ENCODE measurements at places on chromosomes 4 and X. TPM values are rescaled to one million over a fixed set of nuclear protein-coding genes. Genes with fewer than 3 reads are reported as not detected.

The ATRX gene
- total RNA-seq: 67.1 TPM

The TEX13D gene
- not detected for total RNA-seq

The GSX2 gene
- total RNA-seq: not detected

The TMEM154 gene
- 2.3 TPM for total RNA-seq

The SMARCA1 gene
- total RNA-seq: 58.9 TPM

The INTU gene
- total RNA-seq: 5.7 TPM

The GPR173 gene
- 1.6 TPM for total RNA-seq

The PTTG2 gene
- total RNA-seq: not detected

The ADH4 gene
- not detected for total RNA-seq

The GIMD1 gene
- total RNA-seq: not detected

The STAP1 gene
- not detected for total RNA-seq

All from smooth muscle cell of bladder (primary cell).